Activated T-helper 1 cell treated with Interleukin-2 at 50 U/mL for 16 hours (primary cell): ENCODE measurements at places on chromosomes 4 and X.

- no peak for DNase-seq
These were observed 25.4 kb upstream of the SLITRK4 start for GRCh38 chrX:143661286-143661685.

DNA sequence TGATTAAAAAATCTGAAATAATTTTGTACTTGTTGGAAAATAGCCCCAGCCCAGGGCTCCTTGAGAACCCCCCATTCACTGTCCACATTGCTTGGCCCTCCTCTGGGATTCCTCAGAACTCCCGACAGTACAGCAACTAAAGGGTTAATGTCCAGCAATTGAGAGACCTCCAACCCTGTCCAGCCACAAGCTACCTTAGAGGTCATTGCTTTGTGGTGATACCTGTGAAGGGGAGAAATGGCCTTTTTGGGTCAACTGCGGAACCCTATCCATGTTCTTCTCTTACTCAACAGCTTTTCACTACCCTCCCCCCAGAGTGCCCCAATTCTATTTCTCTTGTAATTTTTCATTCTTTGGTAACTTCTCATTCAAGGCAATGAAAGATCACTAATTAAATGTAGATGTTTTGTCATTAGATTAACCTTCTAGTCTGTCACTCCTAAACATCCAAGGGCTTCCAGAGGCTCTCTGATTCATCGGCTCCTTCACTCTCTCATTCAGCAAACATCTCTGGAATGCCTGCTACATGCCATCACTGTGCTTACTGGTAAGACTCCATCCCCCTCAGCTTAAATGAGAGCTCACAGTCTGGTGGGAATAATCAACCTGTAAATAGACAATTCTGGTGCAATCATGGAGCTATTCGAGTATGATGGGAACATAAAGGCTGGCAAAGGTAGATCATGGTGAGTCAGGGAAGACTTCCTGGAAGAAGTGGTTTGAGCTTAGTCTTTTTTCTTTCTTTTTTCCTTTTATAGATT, 241.4 kb upstream of the PGRMC2 start:
- DNase-seq = no peak

GRCh38 chr4:114811564-114812301, 213.1 kb downstream of the UGT8 start:
- DNase-seq = no peak

DNA sequence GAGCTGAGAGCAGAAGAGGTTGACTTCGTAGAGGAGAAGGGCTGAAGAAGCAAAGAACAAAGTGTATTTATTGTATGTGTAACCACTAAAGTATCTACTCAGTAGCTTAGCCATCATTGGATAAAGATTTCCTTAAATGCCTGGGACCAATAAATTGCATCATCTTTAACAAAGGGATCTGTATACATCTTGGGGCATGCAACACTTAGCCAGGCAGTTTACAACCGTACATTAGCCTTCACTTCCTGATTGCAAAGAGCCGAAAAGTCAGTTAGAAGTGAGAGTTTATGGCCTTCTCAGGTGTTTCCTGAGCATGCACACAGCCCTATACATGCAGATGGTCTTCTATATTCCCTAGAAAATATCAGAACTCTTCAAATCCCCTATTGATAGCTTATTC, 68.0 kb upstream of the MAGED1 start:
- DNase-seq = no peak

DNA sequence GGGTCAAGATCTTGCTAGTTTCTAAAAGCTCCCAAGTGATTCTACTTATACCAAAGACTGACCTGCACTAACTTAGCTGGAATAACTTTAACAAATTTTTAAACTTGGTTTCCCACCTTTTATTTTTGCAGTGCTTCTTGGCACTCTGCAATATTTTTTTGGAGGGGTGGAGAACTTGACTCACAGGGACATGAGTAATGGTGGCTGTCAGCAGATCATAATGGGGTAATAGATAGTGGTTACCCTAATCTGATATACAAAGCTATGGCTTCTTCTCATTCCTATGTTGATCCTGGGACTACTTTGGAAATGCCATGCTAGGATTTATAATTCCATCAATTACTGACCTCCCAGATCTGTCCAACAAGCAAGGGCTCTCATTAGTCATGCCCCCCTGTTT, 295.7 kb downstream of the GPAT3 start:
- DNase-seq = no peak

GRCh38 chrX:136121788-136122187, 25.5 kb upstream of the FHL1 start:
- no peak for DNase-seq

GRCh38 chr4:127624173-127624572, 8.6 kb upstream of the INTU start:
- DNase-seq = no peak

GRCh38 chr4:108113229-108113628, 55.5 kb downstream of the LEF1 start:
- peak; percentile 32 for DNase-seq

- no peak for DNase-seq
These were observed 71.9 kb downstream of the MAGEB17 start for GRCh38 chrX:16239211-16239610.

GRCh38 chrX:1502853-1503252, 34.1 kb downstream of the P2RY8 start:
- no peak for DNase-seq

GRCh38 chr4:79495447-79495846, 87.4 kb upstream of the GK2 start:
- DNase-seq = no peak
